ENCODE measurements at places on chromosomes 7 and 10. TPM values are rescaled to one million over a fixed set of nuclear protein-coding genes. Genes with fewer than 3 reads are reported as not detected.

UNCX gene
- not detected for total RNA-seq

SLF2 gene
- 27.1 TPM for total RNA-seq

H2BK1 gene
- total RNA-seq = not detected

VSTM2A gene
- not detected for total RNA-seq

C10orf105 gene
- total RNA-seq = not detected

EVX1 gene
- total RNA-seq = not detected

CTNNA3 gene
- 0.33 TPM for total RNA-seq

SCIN gene
- total RNA-seq = 11.9 TPM

SPDYE8 gene
- not detected for total RNA-seq

SLC26A3 gene
- 0.33 TPM for total RNA-seq

COL28A1 gene
- total RNA-seq = 1.5 TPM

SPOCK2 gene
- total RNA-seq = 2.6 TPM

C10orf62 gene
- total RNA-seq = not detected

SERPINE1 gene
- 8.0 TPM for total RNA-seq

DENND2A gene
- total RNA-seq = 6.8 TPM

DYNC1I1 gene
- total RNA-seq = 4.5 TPM

CCL24 gene
- 9.3 TPM for total RNA-seq

All from subcutaneous adipose tissue (tissue), 4 donors.